Tibial nerve (tissue), 4 donors: ENCODE measurements at places on chromosomes 7 and 10. TPM values are rescaled to one million over a fixed set of nuclear protein-coding genes. Genes with fewer than 3 reads are reported as not detected.

- no peak overlapping the region for H3K4me3 ChIP-seq
- DNase-seq, result peak; percentile 26
- peaks cover 18% of the 10 kb centered on the region for H3K4me1 ChIP-seq
- peak overlapping the region; percentile 41 for H3K27ac ChIP-seq
Measured at GRCh38 chr7:30252885-30253795, 31.3 kb upstream of the ZNRF2 start.

DNA sequence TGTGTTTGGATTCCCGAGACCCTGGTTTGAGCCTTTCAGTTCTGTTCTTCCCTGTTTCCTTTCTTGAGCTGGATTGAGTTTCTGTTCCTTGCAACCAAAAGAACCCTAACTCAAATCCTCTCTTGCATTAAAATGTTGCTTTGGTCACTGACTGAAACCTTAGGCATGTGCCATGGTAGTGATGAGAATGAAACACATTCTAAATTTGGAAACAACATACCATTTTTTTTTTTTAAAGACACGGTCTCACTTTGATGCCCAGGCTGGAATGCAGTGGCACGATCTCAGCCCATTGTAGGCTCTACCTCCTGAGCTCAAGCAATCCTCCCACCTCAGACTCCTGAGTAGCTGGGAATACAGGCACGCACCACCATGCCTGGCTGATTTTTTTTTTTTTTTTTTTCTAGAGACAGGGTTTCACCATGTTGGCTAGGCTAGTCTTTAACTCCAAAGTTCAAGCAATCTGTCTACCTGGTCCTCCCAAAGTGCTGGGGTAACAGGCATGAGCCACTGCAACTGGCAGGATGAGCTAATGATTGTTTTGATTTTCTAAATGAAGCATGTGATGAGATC is 8.4 kb downstream of the THAP5 start:
- H3K4me1 ChIP-seq, result no peaks in the 10 kb centered on the region
- H3K36me3 ChIP-seq, result no peaks in the 10 kb centered on the region
- no peaks in the 10 kb centered on the region for H3K27me3 ChIP-seq
- no peak for DNase-seq

- no peak overlapping the region for H3K4me3 ChIP-seq
- H3K36me3 ChIP-seq, result no peaks in the 10 kb centered on the region
- H3K27me3 ChIP-seq, result no peaks in the 10 kb centered on the region
Measured at GRCh38 chr7:8172372-8173354, 89.3 kb downstream of the ICA1 start.

- no peaks in the 10 kb centered on the region for H3K4me1 ChIP-seq
- no peak overlapping the region for H3K4me3 ChIP-seq
- no peaks in the 10 kb centered on the region for H3K27me3 ChIP-seq
- no peak overlapping the region for H3K27ac ChIP-seq
- no peaks in the 10 kb centered on the region for H3K36me3 ChIP-seq
Measured at GRCh38 chr7:108467391-108467790, 11.2 kb upstream of the NRCAM start.

DNA sequence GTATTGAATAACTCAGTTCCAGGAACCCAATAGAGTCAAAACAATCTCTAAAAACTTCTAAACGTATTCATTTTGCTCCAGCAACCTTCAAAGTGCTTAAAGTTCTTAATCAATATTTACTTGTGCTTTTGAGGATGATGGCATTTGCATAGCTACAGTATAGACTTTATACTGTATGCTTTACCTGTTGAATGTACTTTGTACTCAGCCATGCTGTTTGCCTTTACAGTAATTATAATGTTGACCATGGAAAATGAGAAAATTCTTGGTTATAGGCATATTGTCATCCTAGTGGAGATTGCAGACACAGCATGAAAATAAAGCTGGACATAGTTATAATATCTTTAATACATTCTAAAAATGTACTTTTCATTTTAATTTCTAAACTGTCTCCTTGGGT is 762.7 kb upstream of the PHF14 start:
- no peak for DNase-seq
- no peak overlapping the region for H3K4me3 ChIP-seq
- H3K36me3 ChIP-seq, result no peaks in the 10 kb centered on the region
- H3K4me1 ChIP-seq, result no peaks in the 10 kb centered on the region
- no peaks in the 10 kb centered on the region for H3K27me3 ChIP-seq
- H3K27ac ChIP-seq, result no peak overlapping the region

The HOXA13 gene
- 0.63 TPM for total RNA-seq

DNA sequence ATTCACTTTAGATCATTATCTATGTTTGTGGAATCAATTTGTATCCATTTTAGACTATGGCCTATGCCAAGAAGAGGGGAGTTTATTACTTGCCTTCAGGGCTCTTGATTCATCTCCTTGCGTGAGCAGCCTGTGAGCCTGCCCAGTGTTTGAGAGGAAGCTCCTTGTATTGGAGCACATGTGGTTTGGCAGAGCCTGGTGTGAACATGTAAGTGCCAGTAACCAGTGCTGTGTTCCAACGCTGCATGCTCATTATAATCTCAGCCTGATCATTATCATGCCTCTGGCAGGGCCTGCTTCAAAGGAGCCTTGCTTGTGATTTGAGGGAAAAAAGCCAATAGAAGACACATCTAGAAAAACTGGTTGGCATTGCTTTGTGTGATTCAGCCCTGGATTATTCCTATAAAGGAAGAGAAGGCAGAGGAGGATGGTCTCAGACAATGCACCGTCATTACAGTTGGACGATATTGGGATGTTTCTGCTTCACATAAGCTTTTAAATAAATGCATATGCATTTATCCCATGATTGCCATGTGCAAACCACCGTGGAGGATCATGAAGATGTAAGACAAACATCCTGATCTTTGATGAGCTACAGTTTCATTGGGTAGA is 203.4 kb upstream of the AHR start:
- no peak overlapping the region for H3K27ac ChIP-seq
- no peaks in the 10 kb centered on the region for H3K27me3 ChIP-seq
- no peak overlapping the region for H3K4me3 ChIP-seq
- DNase-seq, result no peak
- no peaks in the 10 kb centered on the region for H3K36me3 ChIP-seq

The ASCC1 gene
- 63.4 TPM for total RNA-seq

GRCh38 chr10:128098631-128099030 is 27.6 kb downstream of the MKI67 start:
- no peak overlapping the region for H3K27ac ChIP-seq
- H3K4me3 ChIP-seq, result no peak overlapping the region
- no peaks in the 10 kb centered on the region for H3K4me1 ChIP-seq
- H3K36me3 ChIP-seq, result no peaks in the 10 kb centered on the region
- no peak for DNase-seq
- H3K27me3 ChIP-seq, result no peaks in the 10 kb centered on the region

The CYP26C1 gene
- total RNA-seq, result 2.2 TPM
